Pancreas (tissue), 10 donors: ENCODE measurements at places on chromosomes 7 and 10.

DNA sequence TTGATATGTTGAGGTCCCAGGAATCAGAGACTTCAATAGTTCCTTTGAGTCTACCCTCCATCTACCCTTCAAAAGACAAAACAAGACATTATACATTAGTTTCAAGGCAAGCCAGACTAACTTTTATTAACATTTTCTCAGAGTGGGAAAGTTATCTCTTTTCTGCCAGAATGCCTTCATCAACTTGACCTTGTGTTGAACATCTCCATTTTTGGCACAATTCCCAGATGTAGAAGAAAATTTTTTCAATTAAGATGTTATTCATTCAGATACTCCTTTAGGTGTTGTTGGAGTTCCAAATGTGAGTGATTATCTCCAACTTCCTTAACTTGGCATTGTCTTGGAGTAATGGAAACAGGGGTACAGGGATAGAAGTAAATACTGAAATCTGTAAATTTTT lies 59.1 kb downstream of the NRF1 start:
- no peak for DNase-seq

DNA sequence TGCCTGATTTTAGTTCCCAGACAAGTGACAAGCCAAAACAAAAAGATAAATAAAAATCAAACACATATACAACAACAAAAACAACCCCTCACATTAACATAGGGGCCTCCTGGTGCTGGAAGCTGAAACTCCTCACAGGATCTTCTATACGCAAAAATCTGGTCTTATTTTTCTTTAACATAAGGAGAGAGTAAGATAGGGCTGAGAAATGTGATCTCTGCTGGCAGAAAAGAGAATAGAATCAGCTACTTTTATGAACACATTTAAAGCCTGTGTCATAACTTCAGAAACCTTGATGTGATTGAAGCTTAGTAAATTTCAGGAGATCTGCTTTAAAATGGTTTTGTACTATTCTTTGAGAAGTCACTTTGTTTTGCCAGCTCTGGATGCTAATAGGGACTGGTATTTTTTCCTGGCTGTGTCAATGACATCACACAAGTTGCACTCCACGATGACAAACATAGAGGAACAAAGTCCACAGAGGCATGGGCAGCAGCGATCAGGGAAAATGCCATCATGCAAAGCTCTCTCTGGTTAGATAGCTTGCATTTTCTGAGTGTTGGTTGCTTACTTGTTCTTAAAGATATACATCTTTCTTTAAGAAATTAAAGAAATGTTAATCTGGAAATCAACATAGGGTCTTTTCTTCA lies 176.6 kb upstream of the SP4 start:
- no peak for DNase-seq

DNA sequence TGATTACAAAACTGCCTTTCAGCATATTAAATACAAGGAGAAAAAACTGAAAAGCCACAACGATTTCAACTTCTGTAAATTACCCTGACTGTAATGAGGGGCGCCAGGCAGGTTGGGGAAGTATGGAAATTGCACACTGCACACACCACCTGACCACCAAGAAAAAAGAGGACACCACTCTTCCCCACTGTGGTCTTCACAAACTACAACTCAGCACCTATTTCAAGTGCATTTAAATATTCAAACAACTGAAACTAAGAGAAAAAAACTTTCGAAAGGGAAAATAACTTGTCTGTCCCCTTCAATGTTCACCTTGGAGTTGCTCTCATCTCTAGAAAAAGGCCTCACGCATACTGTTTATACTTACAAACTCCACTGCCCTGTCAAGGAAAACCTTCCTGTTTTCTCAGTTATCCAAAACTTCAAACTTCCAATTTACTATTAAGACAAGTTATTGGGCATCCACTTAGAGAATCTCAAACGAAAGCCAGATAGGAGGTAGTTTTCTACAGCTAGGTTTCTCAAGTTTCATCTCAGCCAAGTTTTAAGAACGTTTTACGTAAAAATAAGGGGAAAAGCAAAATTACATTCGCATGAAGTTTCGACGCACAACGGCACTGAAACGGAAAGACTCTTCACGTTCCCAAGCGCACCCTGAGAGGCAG lies 1.4 kb downstream of the LARP4B start:
- DNase-seq: no peak

- DNase-seq: no peak
Measured at GRCh38 chr10:29617880-29618340, 16.9 kb downstream of the SVIL start.

DNA sequence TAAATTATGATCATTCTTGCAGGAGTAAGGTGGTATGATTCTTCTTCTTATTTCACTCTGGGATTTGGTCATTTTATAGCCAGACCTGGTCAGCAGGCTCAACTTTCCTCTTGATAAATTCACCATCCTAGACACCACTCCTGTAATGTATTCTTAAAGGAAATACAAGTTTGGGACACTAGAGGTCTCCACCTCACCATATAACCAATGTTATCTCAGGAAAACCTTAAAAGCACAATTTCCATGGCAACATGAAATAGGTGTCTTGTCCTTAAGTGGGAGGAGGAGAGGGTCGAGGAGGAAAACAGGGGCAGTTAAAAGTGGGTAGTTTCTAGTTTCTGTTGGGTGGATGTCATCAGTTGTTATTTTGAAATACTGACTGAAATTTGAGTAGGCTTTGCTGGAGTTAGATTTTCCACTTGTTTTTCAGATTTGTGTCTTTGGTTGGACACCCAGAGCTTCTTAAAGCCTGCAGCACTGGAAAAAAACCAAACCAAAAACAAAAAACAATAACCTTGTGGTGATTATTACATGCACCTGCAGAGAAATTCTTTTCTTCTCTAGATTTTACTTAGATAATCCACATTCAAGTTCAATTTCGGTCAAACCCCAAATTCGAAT lies 163.1 kb downstream of the PRKCQ start:
- no peak for DNase-seq

DNA sequence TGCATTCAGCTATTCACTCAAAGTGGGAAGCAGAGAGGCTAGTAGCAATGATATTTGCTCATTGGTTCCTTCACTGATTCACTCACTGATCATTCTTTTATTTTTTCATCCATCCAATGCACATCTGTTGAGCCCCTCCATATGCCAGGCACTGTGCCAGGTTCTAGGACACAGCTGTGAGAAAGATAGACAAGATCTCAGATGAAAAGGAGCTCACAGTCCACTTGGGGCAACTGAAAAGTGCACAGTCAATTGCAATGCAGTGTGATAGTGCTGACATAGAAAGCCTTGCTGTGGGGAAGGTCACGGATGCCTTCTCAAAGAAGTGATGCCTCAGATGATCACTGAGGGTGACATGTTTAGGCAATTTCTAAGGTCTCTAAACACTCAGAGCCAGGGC lies 262.3 kb downstream of the PTEN start:
- DNase-seq: no peak

- peak; percentile 75 for DNase-seq
Measured at GRCh38 chr7:150962553-150963399, 15.3 kb downstream of the KCNH2 start.

- DNase-seq: no peak
Measured at GRCh38 chr10:112913661-112914287, 36.3 kb upstream of the TCF7L2 start.

- no peak for DNase-seq
Measured at GRCh38 chr10:29613196-29613595, 21.6 kb downstream of the SVIL start.

GRCh38 chr10:1116051-1116450 lies 59.9 kb downstream of the WDR37 start:
- DNase-seq: no peak

DNA sequence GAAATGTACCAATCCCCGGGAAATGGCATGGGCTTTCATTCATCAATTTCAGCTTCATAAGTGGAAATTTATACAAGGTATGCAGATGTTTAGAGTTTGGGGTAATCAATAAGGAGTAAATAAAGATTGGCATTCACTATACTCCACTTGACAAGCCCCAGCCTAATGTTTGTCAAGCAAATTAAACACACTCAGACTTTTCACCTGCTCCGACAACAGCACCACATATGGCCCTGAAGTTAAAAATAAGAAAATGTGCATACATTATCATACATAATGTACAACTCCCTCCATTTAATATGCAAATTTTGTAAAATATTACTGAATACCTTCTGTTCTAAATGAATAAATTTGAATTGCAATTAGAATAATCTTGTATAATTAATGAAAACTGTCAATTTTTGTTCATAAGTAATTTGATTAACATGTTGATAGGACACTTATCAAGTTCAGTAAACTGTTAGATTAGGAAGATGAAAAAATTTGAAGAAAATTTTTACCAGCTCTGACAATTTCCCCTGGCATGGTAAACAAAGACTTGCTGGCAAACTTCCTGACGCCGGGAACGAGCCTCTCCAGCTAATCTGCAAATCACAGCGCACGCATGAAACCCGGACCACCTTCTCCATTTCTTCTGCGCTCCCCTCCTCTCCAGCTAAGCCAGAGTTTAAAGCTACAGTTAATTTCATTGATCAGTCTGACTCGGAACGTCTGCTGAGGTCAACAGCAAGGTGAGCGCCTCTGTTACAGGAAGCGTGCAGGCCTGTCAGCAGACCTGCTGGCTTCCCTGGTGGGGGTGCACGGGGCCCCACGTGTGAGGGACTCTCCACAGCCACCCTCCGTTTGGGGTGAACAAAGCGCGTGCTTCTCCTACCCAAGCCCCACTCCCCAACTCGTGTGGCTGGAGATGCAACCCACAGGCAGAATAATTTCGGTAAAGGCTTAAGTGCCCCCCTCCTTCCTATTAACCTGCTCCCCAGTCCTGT lies 70.7 kb downstream of the EBF3 start:
- DNase-seq: no peak

DNA sequence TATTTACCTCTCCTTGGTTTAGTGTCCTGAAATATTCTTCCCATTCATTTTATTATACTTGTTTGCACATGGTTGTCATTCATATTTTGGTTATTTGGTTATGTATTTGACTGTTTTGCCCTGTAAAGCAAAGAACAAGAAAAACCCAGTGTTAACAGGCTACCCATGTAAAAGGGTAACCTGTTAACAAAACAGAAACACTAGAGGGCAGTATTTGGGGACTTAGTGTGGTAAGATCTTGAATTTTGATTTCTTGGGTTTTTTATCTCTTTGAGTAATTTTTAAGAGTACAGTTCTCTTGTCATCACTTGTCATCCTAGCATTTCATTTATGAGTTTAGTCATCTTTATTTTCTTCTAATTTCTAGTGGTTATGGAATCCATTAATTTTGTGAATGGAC lies 51.3 kb downstream of the POLL start:
- DNase-seq: no peak

- no peak for DNase-seq
Measured at GRCh38 chr10:5645375-5645774, 21.0 kb downstream of the ASB13 start.

DNA sequence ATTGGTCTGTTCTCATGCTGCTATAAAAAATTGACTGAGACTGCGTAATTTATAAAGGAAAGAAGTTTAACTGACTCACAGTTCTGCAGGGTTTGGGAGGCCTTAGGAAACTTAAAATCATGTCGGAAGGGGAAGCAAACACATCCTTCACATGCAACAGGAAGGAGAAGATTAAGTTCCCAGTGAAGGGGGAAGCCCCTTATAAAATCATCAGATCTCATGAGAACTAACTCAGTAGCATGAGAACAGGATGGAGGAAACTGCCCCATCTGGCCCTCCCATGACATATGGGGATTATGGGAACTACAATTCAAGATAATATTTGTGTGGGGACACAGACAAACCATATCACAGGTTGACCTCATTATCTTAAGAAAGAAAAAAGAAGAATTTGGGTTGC lies 134.5 kb downstream of the PPP1R3A start:
- DNase-seq: no peak

DNA sequence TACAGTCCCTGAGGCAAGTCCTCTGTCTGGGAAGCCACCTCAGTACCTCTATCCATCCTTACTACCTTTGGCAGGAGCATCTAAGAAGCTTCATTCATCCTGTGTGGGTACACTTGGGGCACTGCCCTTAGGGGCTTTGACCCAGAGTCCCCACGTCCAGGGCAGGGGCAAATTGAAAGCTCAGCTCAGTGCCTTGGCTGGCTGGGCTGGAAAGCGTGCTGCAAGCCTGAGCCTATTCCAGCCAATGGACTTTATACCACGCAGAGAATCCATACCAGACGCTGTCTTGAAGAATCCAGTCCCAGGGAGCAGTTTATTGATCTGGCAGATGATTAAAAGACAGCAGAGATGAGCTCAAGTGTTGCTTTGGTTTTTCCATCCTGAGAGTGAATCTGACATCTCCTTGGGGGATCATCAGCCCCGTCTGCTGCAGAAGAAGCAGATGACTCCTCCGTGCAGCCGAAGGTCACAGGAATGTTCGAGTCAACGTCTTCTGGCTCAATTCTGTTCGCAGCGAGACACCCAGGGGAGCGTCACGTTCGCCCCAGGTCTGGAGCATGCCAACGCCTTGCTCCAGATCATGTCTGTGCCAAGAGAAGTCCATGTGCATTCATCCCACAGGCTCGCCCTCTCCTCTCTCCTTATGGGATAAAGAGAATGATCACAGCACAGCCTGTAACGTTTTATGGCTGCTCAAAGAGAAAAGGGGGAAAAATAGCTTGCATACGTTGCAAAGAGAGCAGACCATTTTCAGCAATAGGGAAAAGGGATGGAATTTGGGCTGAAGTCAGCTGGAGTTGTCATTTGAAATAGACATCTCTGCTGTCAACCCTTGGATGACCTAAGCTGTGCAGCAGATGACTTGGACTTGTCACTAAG lies 35.8 kb upstream of the LYZL1 start:
- DNase-seq: no peak

DNA sequence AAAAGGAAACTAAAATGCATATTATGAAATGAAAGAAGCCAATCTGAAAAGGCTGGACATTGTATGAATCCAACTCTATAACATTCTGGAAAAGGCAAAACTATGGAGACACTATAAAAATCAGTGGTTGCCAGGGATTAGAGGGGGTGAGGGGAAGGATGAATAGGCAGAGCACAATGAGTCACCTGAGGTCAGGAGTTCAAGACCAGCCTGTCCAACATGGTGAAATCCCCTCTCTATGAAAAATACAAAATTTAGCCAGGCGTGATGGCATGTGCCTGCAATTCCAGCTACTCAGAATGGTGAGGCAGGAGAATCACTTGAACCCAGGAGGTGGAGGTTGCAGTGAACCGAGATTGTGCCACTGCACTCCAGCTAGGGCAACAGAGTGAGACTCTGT lies 324.8 kb upstream of the PHYHIPL start:
- no peak for DNase-seq

DNA sequence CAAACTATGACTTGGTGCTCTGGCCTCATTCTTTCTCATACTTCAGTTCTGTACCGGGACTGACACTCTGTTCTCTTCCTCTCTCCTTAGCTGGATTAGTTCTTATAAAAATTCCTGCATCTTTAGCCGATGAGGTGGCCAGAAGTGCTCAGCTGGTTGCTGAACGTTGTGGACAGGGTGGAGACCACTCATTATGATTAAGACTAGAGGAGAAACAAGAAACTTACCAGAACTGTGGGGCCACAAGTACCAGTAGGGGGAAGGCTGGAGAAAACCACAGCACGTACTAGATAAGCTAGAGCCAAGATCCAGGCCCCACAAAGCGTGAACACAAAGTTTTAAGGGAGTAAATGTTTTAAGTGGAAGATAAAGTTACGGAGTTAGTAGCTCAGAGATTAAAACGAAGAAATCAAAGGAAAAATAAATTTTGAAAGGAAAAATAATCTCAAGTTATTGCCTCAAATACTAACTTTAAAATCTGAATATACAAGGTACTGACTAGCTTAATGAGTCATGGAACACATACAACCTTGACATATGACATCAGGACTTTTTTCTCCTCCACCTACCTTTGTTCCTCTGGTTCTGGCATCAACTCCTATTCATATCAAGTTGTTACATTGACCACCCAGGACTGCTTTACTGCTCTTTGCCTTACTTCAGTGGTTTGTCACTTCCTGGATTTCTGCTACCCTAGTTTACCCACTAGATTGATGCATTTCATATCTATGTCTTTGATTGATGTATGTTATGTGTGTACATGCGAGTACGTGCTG lies 469.0 kb downstream of the TFEC start:
- no peak for DNase-seq
